ENCODE measurements at places on chromosomes 12 and 14. TPM values are rescaled to one million over a fixed set of nuclear protein-coding genes. Genes with fewer than 3 reads are reported as not detected.

The CCDC175 gene
- not detected for total RNA-seq

The GPR162 gene
- not detected for total RNA-seq

The TEX52 gene
- total RNA-seq: 0.67 TPM

The SLC5A8 gene
- total RNA-seq: not detected

The HOXC12 gene
- total RNA-seq: not detected

The STYK1 gene
- 8.4 TPM for total RNA-seq

The CHFR gene
- total RNA-seq: 87.7 TPM

Data from activated CD8-positive, alpha-beta memory T cell treated with anti-CD3 and anti-CD28 coated beads, Interleukin-2, amount 10 ng/mL, durations not matched to agents 7 days and 5 days (primary cell).